ENCODE measurements at places on chromosomes 12 and 14.

DNA sequence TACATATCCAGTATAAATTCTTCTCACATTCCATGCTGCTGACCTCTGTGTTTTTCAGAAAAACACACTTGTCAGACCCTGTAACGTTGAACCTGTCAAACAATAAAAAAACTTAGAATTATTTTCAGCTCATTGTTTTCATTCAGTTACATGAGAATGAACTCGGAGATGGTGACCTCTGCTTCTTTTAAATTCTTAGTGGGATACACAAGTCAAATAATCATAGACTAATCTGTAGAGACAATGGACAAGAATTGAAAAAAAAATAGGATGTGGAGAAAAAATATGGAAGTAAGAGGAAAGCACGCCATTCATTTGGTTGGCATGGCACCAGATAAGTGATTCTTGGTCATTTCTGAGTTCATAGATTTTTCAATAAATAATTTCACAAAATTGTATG lies 7.2 kb downstream of the CD69 start:
- no peak for DNase-seq

- no peak for DNase-seq
Measured at GRCh38 chr14:61609884-61610283, 85.4 kb upstream of the HIF1A start.

- no peak for DNase-seq
Measured at GRCh38 chr14:68104518-68104917, 284.9 kb downstream of the RAD51B start.

DNA sequence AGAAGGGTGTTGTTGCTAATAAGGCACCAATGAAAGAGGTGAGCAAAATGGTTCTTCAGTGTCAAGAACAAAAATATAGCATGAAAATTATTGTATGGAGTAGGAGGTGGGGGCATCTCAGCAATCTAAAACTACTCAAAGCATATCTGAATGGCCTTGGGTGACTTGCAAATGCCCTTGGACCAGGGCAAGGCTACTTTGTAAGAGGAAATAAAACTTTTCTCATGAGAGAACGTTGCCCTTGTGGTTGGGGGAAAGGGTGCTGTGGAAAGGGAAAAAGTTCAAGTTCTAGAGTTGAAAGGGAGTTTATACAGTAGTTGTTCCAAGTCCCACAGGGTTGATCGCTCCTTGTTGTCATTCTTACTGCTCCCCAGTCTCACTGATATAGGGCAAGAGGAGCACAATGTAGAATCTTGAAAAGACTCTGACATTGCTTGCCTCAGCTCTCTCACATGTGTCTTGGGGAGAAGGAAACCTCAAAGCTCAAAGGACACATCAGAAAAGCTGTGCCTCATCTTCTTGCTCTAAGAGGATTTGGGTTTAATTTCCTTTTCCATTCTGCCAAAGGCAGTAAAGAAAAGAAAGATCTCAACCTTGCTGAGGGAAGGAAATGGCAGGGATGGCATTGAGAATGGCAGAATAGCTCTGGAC lies 270.5 kb downstream of the DUSP6 start:
- no peak for DNase-seq

DNA sequence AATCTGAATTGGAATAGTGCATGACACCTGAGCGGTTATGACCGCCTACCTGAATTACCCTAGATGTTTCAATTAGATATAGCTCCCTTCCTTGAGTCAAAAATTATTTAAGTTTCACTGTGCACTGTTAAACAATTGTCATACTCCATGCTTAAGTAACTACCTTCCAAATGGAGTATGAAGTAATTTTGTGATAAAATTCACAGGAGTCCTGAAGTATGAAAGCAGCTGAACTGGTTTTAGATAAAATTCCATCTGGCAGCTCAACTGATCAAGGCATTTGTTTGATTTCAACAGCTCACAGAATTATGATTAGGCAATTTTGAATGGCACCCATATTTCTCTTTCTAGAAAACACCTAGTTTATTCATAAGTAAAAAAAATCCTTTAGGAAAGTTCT lies 19.5 kb downstream of the PRICKLE1 start:
- DNase-seq, result no peak
